ENCODE measurements at places on chromosomes 3 and 15.
A peak's percentile ranks its signal among the peaks of the same experiment; 100 is the strongest.

DNA sequence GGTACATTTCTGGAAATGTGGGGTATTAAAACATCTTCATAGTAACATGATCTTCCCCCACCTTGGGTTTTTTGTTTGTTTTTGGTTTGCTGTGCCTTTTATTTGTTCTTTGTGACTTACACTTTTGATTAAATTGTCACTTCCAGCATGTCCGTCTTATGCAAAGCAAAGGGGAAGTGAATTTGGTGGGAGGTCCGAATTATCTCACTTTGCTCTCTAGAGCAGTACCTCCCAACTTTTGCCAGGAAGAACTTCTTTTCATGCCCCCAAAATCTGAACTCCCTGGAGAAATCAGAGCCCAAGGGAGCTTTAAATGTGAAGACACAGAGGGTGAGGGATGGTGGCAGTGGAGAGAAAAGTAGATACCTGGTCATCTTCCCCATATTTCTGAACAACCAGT, 173.1 kb downstream of the IL5RA start:
- DNase-seq = no peak

DNA sequence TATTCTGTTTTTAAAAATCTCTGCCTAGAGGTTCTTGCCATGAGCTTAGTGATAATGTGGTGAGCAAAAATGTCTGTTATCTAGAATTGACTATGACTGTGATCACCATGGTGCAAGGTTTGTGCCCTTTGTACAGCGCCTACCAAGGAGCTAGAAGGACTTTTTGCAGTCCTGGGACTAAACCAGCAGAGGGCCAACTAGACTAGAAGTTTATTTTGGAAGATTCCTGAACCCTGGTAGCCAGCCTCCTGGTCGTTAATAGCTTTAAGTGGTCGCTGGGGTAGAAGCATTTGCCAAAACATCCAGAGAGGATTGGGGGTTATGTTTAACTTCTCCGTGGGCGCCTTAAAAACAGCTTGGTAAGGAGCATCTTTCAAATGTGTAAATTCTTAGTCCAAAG, 7.8 kb downstream of the SCG5 start:
- DNase-seq = peak; percentile 60

DNA sequence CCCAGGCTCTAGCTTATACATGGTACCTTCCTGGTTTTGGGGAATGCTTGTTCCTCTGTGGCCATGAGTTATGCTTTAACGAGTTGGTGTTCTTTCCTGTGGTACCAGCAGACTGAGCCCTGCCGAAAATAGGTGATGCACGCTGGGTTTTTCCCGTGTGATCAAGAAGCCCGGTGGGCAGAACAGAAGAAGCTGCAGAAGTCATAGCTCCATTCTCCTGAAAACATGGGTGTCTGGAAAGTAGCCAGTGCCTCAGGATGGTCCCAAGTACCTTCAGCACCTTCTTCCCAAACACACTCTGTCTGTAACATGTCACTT, 25.2 kb downstream of the MAPKBP1 start:
- DNase-seq = no peak

- no peak for DNase-seq
Measured at GRCh38 chr3:179921500-179921899, 115.2 kb downstream of the PEX5L start.

DNA sequence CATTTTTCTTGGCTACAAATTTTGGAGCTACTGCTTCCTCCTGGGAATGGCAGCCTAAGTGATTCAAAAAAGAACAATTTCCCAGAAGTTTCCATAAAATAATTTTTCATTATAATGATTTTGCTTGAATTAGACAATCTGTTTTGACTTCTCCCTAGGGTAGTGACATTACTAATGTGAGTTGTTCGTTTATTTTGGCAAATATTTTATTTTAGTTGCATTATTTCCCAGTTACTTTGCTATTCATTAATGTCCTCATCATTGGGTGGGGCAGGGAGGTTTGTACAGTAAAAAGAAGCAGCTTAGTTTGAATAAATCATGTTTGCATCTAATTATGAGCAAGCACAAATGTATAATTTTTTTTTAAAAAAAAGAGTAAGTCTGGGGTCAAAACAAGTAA, 686.6 kb downstream of the ROBO2 start:
- no peak for DNase-seq

GRCh38 chr3:190786898-190787297, 75.6 kb downstream of the GMNC start:
- no peak for DNase-seq

- DNase-seq = no peak
Measured at GRCh38 chr3:135975536-135975935, 10.0 kb downstream of the PPP2R3A start.

GRCh38 chr15:96352604-96353405, 22.3 kb downstream of the NR2F2 start:
- peak; percentile 69 for DNase-seq

- DNase-seq = no peak
Measured at GRCh38 chr15:49758856-49759255, 138.0 kb downstream of the DTWD1 start.

DNA sequence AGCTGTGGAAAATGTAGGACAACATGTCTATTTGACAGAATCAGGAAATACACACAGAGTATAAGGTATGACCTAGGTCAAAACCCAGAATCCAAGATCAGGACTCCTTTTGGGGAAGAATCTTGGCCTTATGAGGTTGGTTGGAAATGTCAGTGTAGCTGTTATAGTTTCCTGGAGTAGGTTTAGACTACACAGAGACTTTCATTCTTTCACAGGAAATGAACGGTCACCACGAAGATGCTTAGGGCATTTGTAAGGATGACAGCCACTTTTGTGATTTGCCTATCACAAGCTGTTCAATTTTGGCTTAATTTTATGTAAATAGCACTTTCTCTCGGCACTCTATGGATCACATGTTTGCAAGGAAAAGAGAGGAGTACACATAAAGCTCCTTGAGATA, 18.6 kb upstream of the ZBTB20 start:
- DNase-seq = no peak

All from brain microvascular endothelial cell (primary cell).